Mesendoderm (in vitro differentiated cells): ENCODE measurements at places on chromosomes 5 and 9.
A peak's percentile ranks its signal among the peaks of the same experiment; 100 is the strongest.

GRCh38 chr5:114327987-114328386 is 33.9 kb upstream of the KCNN2 start:
- DNase-seq: no peak

GRCh38 chr9:113737517-113738271 is 138.4 kb upstream of the ZNF618 start:
- peak; percentile 78 for DNase-seq

GRCh38 chr5:83577036-83577636 is 105.6 kb downstream of the VCAN start:
- peak; percentile 54 for DNase-seq

DNA sequence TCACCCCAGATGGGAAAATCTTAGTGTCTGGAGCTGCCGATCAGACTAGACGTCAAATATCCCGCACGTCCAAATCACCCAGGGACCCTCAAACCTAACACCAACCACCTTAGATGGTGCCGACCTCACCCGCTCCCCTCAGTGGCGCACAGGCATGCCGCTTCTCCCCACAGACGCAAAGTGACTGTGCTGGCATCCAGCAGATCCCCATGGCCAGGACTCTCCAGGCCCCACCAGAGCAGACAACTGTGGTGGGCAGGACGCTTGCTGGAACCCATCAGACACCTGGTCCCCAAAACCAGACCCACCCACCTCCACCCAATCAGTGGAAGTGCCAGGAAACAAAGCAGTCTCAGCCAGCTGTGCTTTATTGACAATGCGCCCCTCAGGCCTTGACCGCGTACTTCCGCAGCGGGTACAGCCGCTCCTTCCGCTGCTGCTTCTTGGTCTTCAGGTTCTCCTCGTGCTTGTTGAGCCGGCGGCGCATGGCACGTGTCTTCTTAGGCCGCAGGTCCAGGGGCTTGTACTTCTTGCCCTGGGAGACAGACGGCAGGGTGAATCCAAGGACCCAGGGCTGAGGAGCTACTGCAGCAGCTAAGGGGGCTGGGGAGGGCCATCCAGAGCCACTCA is 4.1 kb downstream of the RPL35 start:
- no peak for DNase-seq

DNA sequence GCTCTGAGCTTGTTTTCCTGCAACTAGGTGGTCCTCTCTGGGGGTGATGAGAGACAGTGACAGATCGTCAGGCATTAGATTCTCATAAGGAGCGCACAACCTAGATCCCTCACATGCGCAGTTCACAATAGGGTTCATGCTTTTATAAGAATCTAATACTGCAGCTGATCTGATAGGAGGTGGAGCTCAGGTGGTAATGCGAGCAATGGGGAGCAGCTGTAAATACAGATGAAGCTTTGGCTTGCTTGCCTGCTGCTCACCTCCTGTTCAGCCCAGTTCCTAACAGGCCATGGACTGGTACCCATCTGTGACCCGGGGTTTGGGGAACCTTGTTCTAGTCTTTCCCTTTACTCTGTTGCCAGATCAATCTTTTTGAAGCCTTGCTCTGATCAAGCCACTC is 89.5 kb upstream of the POU5F2 start:
- DNase-seq: no peak

DNA sequence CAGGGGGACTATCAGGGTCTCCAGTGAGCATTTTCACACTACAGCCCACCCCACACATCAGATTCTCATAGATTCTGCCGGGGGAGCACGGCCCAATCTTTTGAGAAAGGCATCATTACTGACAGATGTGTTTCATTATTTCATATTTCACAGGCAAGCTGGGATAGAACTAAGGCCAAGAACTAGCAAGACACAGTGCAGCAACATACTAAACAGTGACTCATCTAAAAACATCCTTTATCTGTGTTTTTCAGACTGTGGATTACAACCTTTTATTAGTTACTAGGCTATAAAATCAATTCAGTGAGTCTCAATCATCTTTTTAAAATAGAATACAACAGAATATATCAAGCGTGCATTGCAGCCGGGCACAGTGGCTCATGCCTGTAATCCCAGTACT is 59.8 kb downstream of the CPLANE1 start:
- no peak for DNase-seq

- DNase-seq: no peak
Observed at GRCh38 chr5:62547945-62548630, 30.5 kb upstream of the LRRC70 start.
